ENCODE measurements at places on chromosomes 4 and X.

- no peak for DNase-seq
Observed at GRCh38 chrX:111180750-111181240, 84.8 kb downstream of the PAK3 start.

GRCh38 chr4:2963175-2963965, at the start of the genes GRK4 and NOP14:
GRK4 (plus strand) TSS chr4:2963571; CDS start chr4:2964071, 500 bp downstream.
NOP14 (minus strand) TSS chr4:2963406; CDS start chr4:2963319, 87 bp downstream.
- DNase-seq: peak; percentile 99

GRCh38 chr4:6264225-6264540, 5.5 kb upstream of the WFS1 start:
- DNase-seq: peak; percentile 41

DNA sequence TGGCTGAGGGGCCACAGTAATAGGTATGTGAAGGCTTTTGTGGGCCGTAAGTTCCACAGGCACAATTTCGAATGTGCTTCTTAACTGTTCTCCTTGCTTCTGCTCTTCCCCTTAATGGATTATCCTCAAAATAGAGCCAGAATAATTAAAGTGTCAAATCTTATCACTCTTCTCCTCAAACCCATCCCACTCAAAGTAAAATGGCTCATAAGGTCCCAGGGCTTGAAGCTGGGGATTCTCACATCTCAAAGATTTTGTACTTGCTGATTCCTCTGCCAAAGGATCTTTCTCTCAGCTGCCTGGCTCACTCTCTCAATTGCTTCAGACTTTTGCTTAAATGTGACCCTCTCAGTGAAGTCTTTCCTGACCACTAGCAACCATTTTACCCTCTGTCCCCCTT, 16.6 kb downstream of the ADAMTS3 start:
- DNase-seq: no peak

GRCh38 chr4:42396752-42397634, at the start of gene SHISA3:
SHISA3 (plus strand) TSS chr4:42397488; CDS start chr4:42398057, 569 bp downstream.
- DNase-seq: peak; percentile 57

- DNase-seq: peak; percentile 80
Observed at GRCh38 chrX:68894513-68895340, 65.9 kb downstream of the EFNB1 start.

- DNase-seq: no peak
Observed at GRCh38 chrX:132615391-132616131, 126.7 kb upstream of the MBNL3 start.

GRCh38 chr4:127479031-127479622, 153.6 kb upstream of the INTU start:
- peak; percentile 87 for DNase-seq

DNA sequence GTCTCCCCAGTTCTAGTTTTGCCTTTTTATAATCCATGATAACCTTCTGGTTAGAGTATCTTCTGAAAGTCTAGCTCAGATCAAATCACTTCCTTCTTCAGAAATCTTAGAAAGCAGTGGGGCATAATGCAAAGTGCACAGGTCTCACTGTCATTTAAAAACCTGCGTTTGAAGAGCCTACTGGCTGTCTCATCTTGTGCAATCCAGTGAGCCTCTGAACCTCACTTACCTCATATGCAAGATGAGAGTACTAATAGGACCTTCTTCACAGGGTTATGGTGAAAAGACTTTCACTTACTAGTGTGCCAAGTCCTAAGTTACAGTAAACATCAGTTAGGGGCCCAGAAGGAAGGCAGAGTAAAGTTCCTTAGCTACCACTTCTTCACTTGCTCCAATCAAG, 131.4 kb downstream of the ENOX2 start:
- no peak for DNase-seq

- no peak for DNase-seq
Observed at GRCh38 chr4:37393889-37394288, 149.3 kb downstream of the NWD2 start.

DNA sequence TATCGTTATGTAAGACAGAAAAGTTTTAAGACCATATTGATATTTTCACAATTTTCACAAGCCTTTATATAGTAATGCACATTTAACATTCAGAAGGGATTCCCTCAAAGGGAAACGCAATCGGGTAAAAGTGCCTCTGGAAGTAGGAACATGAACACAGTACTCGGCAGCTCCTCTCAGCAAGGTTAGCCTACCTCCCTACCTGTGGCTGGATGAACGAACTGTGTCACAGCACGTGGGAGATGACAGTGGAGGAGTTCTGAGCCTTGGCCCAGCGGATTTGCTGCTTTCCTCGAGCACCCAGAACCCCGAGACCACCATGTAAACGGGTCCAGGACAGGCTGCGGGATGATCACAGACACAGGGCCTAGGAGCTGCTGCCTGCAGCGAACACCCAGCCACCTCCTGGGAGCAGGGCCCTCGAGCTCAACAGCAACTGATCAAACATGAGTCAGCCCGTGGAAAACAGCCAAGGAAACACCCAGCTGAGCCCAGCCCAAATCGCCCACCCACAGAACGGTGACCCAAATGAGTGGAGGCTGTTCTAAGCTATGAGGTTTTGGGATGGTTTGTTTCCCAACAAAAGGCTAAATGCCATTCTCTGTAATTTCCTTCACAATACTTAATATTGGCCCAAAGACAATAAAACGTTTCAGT, 30.4 kb downstream of the FAT1 start:
- DNase-seq: no peak

GRCh38 chr4:158811704-158812103, 42.9 kb downstream of the FNIP2 start:
- DNase-seq: no peak

DNA sequence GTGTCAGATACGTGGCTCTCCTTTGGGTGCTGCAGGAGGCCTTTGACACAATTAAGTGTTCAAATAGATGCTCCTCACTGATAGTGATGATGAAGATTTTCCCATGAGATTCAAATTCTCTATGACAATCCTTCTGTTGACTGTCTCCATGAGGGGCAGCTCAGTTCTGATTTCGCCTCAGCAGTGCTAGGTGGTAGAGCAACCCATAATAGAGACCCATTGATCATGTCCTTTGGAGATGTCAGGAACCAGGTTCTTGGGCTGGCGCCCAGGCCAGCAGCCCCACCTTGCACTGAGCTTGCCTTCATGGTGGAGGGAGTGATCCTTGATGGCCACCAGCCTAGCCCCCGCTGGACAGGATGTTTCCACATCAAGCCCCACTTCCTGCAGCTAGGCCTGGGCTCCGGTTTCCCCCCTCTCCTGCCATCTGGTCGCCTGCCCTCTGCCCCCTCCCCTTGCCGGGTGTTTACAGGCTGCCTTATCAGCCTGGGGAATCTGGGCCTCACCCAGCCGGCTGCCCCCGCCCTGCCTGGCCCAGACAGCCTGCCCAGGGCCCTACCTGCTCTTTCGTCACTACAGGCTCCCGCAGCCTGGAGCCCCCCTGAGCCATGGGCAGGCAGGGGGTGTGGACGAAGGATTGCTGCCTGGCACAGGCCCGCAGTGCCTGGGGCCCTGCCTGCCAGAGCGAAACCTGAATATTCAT, 12.6 kb downstream of the ELF4 start:
- no peak for DNase-seq

DNA sequence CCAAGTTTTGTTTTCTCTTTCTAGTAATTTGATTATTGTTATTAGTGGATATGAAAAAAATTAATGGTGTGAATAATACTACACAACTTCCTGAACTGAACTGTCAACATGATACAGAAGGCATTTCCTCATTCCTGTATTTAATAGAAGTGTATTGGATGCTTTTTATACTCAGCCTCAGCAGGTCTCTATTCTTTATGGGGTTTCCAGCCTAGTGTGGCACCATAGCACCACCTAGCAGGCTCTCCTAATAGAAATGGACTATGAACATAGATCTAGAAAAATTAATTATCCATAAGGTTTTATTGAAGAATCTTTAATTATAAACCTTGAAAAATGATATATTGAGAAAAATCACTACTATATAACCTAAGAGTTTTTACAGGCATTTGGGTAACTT, 52.4 kb downstream of the GLRB start:
- DNase-seq: peak; percentile 60

- no peak for DNase-seq
Observed at GRCh38 chrX:44422631-44423030, 79.2 kb upstream of the EFHC2 start.

- peak; percentile 21 for DNase-seq
Observed at GRCh38 chrX:22193851-22194659, 78.7 kb upstream of the CBLL2 start.

GRCh38 chr4:127632420-127633403, at the start of gene INTU:
INTU (plus strand) TSS chr4:127632957; CDS start chr4:127633035, 78 bp downstream.
- DNase-seq: peak; percentile 98

- peak; percentile 83 for DNase-seq
Observed at GRCh38 chr4:76606645-76607265, 171.7 kb downstream of the SHROOM3 start.

- DNase-seq: no peak
Observed at GRCh38 chr4:137514406-137515111, 17.7 kb downstream of the PCDH18 start.

DNA sequence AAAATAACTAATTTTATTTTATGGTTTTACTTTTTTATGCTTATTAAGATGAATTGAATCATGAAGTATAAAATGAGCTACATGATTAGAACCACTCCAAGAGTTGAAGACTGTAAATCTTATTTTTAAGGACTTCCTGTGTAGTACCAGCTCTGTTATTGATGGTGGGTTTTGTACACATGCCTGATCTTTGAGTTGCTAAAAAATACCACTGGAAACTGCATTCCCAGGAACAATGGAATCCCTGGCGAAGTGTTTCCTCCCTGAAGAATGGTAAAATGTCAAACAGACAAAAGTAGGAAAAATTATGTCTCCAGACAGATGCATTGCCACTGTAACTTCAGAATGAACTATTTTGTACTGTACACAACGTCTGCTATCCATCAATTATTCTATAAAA, 935.4 kb upstream of the TENM3 start:
- no peak for DNase-seq

DNA sequence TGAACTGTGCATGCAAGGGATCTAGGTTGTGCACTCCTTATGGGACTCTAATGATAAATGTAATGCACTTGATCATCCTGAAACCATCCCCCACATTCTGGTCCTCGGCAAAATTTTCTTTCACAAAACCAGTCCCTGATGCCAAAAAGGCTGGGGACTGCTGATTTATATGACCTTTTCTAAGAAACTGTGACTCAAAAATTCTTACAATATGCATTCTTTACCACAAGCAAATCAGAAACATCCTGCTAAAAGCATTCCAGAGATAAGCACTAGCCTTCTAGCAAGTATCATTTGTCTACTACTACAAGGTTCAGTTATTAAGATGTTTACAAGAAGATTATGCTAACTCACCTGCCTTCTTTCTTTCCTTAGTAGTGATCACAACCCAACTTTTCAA, 166.5 kb upstream of the PCDH7 start:
- DNase-seq: no peak

DNA sequence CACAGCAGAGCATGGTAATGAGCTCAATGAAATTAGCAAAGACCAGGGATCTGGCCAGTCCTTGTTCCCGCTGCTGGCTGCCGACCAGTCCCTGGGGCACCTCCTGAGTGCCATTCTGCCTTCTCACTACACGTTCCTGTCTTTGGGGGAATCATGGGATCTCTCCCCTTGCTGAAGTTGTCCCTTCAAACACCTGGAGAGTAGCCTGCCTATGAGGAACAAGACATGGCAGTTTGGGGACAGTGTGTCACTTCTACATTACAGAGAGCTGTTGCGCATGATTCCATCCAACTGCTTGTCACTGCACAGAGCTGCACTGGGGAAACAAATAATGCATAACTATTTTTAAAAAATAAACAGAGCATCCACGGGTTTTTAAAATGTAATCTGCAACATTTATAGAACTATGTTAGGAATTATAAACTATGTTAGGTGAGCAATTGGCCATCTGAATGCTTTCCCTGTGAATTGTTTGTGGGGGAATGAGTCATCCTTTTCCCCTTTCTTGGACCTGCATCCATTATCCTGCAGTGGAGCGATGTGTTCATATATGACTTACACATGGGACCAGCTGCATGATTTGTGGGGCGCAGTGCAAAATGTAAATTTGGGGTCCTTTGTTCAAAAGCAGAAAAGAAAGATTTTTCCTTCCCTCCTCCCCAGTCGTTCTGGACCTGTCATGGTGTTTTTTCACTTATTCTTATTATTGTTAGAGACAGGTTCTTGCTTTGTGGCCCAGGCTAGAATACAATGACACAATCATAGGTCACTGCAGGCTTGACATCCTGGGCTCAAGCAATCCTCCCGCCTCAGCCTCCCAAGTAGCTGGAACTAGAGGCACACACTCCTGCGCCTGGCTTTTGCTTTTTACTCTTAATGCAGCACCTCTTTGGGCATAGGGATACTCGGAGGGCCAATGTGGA, 115.0 kb upstream of the TBL1X start:
- no peak for DNase-seq

DNA sequence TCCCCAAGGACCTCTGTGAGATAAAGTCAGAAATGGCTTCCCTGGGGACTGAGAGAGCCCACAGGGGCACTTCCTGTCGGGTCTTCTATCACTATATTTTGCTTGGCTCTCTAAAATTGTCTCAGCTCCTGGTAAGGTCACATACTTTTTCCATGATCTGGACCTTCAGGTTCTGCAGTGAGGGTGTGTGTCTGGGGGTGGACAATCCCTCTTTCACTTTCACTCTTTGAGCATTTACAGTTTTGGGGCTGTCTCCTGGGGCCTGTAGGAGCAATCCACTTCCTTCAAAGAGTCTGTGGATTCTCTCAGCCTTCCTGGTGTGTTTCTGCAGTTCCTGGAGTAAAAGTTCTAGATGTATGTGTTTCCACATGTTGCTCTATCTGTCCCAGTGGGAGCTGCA, 335.7 kb downstream of the FSTL5 start:
- no peak for DNase-seq

GRCh38 chr4:2263926-2264321, 2.0 kb upstream of the MXD4 start:
- no peak for DNase-seq

DNA sequence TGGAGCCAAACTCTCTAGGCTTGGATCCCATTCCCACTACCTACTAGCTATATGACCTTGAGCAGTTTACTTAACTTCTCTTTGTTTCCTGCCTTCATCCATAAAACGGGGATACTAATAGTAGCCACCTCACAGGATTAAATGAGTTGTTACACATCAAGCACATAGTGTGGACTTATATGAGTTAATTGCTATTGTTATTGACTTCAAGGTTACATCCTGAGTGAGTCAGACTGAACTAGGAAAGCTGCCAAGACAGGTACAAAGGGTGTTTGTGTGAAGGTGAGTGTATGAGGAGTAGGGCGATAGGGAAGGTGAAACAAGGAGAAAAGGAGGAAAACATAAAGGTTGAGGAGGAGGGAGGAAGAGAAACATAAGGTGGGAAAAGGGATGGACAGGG, 32.2 kb downstream of the TFDP3 start:
- DNase-seq: no peak

DNA sequence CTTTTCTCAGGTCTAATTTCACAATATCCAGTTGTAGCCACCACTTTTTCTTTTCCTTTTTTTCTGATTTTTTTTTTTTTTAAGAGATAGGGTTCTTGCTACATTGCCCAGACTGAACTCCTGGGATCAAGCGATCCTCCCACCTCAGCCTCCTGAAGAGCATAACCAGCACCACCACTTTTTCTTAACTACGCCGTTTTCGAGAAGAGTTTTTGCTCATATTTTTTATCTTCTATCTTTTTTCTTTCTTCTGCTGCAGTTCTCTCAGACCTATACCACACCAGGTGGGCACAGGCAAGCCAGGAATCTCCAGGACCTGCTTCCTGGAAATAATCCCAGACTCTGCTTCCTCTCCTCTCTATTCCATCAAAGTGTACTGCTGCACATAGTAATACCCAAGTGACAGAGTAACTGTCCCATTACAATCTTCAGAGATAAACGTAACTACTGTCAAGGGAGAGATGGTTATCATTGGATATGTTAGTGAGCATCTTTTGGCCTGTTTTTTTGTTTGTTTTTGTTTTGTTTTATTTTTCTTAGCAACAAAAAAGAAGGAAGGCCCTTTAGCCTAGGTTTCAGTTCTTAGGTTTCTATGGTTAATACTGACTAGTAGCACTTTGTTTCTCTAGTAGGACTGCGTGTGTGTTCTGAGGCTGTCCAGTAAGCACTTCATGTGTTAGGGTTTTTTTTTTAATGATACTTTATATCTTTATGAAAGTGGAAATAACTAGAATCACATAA, 59.2 kb upstream of the TXK start:
- DNase-seq: no peak

All from brain (organoid and tissue), 16 donors.